ENCODE measurements at places on chromosomes 12 and 14.

GRCh38 chr14:95495538-95496025 lies 20.9 kb downstream of the SYNE3 start:
- DNase-seq = no peak

GRCh38 chr14:28161040-28161439 lies 605.5 kb upstream of the FOXG1 start:
- DNase-seq = no peak

GRCh38 chr12:75883241-75883640 lies 148.3 kb downstream of the PHLDA1 start:
- no peak for DNase-seq

DNA sequence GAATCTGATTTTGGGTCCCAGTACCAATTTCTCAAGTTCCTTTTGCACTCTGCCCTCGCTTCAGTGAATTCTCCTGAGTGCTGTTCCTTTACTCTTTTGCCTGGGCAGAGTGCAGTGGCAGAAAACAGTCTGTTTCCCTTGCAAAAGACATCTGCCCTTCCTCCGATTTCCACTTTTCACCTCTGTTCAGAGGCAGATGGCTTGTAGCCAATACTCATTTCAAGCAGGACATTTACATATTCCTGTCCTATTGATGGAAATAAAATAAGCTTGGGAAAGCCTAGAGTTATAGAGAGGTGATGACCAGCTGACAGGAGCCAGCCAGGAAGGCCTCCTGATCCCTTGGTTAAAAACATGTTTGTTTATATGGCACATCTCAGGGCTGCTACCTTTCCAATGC lies 111.0 kb downstream of the SLC8A3 start:
- DNase-seq = no peak

DNA sequence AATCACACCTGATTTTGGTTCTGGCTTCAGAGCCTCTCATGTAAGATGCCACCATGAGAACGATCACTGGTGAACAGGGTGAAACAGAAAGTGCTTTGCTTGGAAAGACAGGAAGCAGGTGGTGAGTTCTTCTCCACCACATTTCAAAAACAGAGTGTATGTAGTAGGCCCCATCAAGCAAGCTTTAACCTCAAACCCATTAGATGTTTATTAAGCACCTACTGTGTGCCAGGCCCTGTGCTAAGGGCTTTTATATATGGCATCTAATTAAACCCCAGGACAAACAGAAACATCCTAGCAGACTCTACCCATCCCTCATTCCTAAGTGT lies 47.8 kb upstream of the MED13L start:
- DNase-seq = no peak

DNA sequence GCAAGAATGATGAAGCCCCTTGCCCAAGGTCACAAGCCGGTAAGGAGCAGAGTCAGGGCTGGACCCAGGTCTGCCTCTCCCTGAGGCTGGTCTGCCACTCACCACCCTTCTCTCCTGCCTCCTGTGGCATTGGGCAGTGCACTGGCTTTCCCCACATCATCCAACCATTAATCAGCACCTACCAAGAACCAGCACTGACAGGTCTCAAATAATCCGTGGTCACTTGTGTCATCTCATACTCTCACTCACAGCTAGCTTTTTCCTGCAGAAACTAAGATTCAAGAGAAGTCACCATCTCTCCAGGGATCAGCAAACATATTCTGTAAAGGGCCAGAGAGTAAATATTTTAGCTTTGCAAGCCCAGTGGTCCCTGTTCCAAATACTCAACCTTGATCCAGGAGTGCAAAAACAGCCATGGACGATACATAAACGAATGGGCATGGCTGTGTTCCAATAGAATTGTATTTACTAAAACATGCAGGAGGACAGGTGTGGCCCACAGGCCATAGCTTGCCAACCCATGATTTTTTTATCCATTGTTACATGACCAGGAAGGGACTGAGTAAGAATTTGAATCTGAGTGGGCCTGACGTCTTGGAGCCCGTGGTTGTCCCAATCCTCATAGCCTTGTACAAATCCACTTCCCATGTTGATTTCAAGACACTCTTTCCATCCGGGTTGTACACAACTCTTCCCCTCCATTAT lies 374.2 kb downstream of the BCL11B start:
- no peak for DNase-seq

DNA sequence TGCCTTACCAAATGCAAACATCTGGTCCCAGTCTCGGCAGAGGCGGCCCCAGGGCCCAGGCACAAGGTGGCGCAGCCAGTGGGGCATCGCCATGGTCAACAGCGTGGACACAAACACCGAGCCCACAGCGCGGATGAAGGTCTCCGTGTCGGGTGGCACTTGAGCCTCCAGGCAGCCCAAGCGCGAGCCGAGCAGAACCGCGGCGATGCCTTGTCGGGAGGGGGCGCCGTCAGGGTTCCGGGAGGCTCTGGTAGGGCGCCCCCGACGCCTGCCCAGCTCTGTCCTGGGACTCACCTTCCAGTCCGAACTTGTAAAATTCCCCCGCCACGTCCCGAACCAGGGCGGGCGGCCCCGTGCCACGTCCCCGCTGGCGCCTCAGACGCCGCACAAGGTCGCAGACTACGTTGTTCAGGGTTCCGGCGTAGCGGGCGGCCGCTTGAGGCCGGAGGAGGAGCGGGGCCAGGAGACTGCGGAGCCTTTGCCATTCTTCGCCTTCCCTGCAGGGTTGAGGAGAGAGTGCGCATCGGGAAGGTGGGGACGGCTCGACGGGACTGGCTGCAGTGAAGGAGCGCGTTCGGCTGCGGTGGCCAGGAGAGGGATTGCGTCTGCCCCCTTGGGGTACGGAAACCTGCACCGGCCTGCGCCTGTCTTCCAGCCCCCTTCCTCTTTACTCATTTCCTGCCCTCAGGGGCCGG lies 1.7 kb downstream of the CYP27B1 start:
- DNase-seq = no peak

DNA sequence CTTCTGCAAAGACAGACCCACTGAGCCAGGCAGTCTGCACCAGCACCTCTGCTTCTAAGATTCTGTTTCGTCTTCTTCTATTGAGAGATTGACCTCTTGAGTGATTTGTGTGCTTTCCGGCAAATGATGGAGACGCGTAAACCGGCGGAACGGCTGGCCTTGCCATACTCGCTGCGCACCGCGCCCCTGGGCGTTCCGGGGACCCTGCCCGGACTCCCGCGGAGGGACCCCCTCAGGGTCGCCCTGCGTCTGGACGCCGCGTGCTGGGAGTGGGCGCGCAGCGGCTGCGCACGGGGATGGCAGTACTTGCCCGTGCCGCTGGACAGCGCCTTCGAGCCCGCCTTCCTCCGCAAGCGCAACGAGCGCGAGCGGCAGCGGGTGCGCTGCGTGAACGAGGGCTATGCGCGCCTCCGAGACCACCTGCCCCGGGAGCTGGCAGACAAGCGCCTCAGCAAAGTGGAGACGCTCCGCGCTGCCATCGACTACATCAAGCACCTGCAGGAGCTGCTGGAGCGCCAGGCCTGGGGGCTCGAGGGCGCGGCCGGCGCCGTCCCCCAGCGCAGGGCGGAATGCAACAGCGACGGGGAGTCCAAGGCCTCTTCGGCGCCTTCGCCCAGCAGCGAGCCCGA lies 703 bp downstream of the ASCL4 start:
- no peak for DNase-seq

DNA sequence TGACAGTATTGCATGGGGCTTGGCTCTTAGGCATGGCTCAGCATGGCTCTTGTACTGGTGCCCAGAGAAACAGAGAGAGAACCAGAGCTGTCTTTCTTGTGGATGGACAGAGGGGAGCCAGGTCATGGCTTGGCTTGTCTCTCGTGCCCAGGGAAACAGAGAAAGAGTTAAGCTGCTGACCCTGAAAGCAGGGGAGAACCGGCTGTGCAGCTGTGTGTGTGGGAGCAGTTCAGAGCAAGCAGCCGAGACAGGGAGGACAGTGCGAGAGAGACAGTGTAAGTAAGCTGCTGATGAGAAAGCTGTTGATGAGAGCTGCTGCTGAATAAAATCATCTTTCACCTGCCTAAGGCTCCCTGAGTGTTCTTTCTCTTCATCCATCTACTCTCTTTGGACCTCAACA lies 61.3 kb upstream of the DDHD1 start:
- no peak for DNase-seq

DNA sequence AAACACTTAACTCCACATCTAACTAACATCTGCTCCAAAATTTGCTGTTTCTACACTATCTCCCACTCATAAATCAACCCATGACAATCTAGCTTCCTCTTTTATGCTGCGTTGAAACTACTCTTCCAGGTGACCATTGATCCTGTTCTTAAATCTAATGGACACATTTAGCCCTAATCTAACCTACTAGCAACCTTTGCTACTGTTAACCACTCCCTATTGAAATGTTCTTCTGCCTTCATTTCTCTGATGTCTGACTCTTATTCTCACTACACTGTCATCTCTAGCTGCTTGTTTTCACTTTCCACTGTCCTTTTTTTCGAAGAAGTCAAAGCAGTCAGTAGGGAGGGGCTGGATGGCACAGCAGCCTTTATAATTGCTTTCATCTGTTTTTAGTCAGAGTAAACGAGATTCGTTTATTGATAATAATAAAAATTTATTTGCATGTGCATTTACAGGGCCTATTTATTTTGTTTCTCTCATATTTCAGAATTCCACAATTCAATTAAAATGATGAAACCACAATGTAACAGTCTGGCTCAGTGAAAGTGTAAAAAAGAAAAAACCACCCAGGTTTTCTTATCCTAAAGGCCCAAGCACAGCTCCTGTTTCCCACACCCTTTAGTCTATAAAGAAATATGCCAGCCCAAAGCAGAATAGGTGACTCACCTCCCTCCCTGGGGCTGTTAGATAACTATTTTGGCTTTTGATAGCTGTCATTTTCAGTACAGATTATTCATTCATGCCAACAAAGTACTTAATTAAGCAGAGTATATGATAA lies 44.9 kb downstream of the ATP2B1 start:
- DNase-seq = no peak

DNA sequence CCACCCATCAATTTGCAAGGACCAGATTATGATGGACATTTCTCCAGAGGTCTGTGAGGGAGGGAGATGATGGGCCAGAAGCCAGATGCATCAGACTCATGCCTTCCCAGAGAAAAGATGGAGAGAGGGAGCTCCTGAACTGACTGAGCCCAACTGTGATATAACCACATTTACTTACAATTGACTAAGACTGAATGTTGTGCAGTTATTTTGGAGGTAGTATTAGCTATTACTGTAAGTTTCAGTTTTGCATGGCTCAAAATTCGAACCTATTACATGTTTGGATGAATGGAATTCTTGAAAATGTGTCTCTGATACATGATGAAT lies 211.1 kb upstream of the SFSWAP start:
- no peak for DNase-seq

DNA sequence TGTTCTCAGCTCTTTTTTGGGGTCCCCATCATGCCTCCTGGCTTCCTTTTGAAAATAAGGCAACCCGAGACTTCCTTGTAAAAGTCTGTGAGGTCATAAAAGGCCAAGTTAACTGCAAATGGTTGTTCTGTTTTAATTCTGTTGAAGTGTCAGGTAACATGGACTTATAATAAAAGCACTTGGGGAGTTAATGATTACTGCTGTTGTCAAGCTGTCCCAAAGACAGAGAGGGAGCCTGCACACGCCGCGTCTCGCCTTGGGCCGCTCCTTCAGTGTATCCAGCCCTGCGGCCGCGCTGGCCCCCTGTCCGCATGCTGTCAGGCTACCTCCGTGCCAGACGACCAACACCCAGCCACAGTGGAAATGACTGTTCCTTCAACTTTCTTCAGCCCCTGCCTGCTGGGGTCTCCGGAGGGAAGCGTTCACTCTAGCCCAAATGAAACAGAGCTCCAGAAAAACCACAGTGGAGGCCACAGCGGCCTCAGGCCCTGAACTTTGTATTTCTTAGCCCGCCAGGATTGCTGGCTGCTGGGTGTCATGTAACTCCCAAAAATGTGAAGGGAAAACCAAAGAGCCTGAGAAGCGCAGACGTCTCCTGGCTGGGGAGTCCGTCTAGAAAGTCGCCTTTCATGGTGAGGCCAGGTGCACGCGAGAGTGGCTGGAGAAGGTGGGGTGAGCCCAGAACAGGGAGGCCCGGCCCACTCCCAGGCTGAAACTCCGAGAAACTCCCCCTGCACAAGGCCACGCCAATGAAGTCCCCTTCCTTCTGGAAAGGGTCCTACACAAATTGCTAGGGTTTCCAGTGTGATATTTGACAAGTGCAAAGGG lies 189.1 kb downstream of the ZFP36L1 start:
- no peak for DNase-seq

- DNase-seq = peak; percentile 97
Measured at GRCh38 chr14:22338917-22339715, 249.9 kb downstream of the DAD1 start.

DNA sequence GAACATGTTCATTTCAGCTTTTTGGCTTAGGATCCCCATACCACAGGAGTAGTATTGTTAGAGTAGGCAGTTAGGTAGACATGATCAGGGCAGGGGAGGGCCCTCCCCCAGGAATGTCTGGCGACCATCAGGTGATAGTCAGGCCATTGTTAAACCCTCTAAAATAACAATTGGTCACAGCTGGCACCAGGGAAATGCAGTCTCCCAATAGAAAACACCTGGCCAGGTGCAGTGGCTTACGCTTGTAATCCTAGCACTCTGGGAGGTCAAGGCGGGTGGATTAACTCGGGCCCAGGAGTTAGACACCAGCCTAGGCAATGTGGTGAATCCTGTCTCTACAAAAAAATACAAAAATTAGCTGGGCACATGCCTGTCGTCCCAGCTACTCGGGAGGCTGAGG lies 187.1 kb downstream of the MON2 start:
- DNase-seq = no peak

GRCh38 chr14:40623643-40624042 lies 983.0 kb upstream of the LRFN5 start:
- no peak for DNase-seq

DNA sequence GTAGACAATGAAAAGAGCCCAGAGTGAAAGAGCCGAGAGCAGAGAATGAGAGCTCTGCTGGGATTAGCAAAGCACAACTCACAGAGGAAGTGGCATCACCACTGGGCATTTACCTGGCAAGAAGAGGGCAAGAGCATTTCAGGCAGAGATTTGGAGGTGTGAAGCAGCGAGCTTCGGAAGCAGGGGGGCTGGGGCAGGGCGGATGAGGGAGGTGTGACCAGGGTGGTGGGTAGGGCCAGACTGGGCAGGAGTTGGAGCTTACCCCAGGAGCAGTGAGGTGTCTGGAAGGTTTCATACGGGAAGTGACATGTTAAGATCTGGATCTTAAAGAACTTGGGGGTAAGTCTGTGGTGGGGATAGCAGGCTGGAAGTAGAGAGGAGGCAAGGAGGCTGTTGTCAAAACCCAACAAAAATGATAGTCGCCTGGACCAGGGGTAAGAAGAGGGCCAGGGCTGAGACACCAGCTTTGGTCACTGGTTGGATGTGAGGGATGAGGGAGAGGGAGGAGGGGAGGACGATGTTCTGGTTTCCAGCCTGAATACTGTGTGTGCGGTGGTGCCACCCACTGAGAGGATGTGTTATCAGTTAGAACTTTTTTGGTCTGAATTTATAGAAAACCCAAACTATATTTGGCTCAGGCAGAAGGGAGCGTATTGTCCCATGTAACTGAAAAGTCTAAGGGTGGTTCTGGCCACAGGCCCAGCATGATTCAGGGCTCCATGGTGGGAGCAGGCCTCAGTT lies 5.2 kb downstream of the SMIM41 start:
- DNase-seq = no peak

DNA sequence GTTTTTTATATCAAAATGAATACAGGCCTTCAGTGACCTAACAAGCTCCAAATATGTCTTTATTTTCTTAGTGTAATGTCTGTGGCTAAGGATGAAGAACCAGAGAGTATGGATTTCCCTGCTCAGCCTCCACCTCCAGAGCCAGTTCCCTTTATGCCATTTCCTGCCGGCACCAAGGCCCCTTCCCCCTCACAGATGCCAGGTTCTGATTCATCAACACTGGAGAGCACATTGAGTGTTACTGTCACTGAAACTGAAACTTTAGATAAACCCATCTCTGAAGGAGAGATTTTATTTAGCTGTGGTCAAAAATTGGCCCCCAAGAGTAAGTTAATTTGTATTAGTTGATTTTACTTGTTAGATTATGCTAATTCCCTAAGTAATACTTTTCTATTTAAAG lies 61.0 kb downstream of the KIAA0586 start:
- DNase-seq = no peak
